Sciatic nerve (tissue), 2 donors: ENCODE measurements at places on chromosomes 11 and 22.
A peak's percentile ranks its signal among the peaks of the same experiment; 100 is the strongest.

DNA sequence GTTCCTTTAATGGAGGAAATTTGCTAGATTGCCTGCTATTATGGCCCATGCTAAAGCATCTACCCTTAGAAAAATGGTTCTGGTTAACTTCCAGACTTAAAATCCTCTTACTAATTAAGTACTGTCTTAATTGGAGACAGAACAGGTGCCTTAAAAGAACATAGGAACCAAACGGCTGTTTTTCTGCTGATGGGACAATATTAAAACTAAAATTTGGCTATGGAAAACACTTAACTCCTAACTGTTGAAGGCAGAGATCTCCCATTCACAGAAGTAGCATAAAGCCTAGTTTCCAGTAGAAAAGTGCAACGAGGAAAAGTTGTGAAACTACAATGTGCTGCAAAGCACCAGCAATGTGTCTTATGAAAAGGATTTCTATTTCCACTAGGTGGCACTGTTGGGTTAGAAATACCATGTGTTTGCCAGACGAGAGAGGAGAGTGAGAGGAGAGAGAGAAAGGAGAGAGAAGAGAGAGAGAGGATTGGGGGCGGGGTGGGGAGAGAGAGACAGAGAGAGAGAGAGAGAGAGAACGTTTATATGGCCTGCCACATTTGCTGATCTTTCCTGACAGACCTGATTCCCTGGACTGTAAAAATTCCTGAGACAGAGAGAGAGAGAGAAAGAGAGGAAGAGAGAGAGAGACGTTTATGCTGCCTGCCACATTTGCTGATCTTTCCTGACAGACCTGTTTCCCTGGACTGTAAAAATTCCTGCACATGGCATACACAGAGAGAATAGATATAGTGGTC, 51.5 kb downstream of the FAM181B start:
- no peak for DNase-seq

GRCh38 chr11:78311702-78312371, 105.8 kb downstream of the GAB2 start:
- DNase-seq = no peak

GRCh38 chr11:12827929-12828812, 153.9 kb downstream of the TEAD1 start:
- peak; percentile 70 for DNase-seq

DNA sequence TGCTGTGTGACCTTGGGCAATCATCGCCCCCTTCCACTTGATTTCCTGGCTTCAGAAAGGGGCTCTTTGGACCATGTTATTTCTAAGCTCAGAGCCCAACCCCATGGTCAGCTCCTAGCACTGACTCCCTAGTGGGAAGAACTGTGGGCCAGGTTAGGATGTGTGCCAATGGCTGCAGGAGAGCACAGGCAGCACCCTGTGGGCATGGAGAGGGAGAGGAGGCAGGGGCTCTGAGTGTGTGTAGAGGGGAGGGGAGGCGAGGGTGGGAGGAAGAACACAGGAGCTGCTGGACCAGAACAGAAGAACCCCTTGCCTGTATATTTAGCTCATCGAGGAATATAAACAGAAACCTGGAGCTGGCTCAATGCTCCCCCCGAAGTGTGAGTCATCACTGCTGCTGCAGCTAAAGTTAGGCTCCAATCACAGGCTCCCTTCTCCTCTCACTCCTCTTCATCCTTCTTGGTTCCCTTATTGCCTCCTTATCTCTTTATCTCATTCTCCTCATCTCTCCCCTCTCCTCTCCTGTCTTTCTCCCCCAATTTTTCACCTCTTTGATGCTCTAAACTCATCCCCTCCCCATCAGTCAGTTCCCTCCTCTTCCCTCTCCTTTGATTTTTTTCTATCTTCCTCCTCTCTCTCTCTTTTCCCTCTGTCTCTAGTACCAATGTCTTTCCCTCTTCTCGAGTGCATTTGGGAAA, 14.5 kb upstream of the RPS19BP1 start:
- DNase-seq = no peak
